ENCODE measurements at places on chromosomes 1 and 21.

- DNase-seq = no peak
Measured at GRCh38 chr1:228344631-228345072, 62.0 kb downstream of the TRIM11 start.

DNA sequence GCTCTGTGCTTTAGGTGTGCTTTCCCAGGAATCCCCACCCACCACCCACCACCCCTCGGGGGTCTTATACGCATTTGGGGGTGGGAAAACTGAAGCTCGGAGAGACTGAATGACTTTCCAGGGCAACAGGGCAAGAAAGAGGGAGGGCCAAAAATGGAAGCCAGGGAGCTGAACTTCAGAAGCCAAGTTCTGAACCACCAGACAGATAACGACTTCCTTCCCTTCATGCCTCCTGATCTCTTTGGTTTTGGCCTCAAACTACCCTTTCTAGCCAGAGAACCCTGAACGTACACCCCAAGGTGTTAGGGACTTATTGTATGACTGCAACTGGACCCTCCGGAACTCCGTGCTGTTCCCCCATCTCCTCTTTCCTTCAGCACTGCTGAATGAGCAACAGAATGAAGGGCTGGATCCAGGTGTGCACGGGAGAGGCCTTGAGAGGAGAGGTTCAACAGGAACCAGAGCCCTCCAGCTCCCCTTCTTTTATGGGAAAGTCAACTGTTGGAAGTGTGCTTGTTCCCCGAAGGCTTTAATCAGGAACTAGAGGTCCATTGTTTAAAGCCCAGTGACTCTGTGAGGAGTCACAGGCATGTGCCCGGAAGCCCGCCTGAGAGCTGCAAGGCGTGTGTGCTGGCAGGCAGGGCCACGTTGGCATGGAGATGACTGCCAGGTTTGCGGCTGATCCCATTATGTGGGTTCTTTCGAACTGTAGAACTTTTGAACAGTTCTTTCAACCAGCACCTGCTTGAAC, 3.1 kb downstream of the BACE2 start:
- no peak for DNase-seq

DNA sequence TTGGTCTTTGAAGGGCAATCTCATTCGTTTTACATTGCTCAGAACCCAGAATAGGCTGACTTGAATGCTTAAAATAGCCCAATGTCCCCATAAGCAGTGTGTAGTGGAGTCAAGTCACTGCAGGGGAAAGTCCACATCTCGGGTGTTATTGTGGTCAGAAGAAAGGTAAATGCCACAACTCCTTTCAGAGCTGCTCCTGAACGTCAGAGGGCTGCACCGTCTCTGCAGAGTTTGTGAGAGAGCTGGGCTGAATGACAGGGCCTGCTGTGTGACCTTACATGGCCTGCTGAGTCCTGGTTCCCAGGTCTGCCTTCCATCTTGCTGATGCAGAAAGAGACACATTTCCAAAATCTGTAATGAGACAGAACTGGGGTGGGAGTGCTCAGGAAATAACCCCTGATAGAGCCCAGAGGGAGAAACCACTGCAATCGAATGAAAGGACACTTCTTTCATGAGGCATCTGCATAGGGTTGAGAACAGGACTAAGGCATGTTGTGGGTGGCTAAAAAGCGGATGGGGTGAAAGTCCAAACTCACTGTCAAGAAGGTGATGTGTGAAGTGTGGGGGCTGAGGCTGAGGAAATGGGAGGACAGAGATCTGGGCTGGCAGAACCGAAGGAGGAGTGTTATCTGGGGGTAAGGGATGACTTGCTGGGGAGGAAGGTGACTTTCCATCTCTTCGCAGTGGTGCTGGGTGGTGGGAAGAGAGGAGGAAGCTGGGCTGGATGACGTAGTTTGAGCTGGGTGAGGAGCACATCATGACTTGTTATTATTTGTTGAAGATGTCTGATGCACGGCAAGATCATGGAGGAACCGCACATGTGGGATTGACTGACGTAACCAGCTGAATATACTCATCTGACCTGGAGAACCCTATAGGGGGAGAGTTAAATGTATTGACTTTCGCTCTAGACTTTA, 33.7 kb downstream of the XCL2 start:
- no peak for DNase-seq

DNA sequence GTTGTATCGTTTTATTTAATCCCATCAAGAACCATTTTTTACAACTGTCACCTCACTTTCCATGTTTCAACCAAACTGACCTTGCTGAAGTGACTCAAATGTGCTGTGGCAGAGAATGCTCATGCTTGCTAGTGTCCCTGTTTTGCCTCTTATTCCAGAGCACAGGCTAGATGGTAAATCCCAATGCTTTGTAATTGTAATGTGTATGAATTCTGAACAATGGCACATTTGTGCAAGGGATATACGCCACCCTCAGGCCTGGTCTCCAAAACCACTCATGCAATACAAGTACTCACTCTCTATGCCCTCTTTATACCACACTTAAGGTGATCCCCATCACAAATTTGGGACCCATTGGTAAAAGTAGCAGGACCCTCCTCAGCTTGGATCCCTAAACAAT, 313.6 kb downstream of the HHIPL2 start:
- DNase-seq = no peak

GRCh38 chr1:90959352-90960206, 62.3 kb downstream of the ZNF644 start:
- no peak for DNase-seq

- no peak for DNase-seq
Measured at GRCh38 chr1:160471253-160471652, 51.8 kb downstream of the SLAMF6 start.

- no peak for DNase-seq
Measured at GRCh38 chr1:95115708-95116137, 1.4 kb upstream of the TLCD4 start.

DNA sequence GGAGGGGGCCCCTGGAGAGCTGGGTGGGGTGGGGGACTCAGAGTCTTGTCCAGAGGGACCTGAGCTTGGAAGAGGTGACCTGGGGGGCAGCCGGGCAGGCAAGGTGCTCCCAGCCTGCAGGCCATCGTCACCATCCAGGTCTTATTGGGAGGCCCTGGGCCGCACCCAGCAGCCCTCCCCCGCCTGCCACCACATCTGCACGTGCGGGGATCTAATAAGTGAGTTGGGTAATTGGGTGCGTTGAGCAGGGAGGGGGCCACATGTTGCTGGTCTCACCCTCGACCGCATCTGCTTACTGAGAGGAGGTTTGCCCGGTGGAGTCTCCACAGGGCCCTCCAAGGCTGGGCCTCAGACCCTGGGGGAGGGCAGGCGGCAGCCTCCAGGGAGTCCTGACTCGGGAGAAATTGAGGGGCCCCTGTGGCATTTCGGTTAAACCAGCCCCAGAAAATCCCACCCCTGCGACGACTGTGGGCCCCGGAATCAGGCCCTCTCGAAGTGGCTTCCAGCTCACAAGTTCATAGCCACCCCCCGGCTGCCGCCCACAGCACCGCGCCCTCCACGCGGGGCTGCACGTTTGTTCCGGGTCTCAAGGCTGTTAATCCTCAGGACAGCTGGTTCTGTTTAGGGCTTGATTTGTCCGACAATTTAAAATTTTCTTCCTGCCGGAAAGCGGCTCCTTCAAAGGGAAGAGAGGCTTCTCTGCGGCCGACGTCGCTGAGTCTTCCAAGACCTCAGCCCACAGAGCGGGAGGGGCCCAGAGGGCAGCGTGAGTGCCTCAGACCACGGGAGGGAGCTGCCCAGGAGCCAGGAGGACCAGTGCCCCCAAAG, 14.7 kb upstream of the COL6A2 start:
- no peak for DNase-seq

GRCh38 chr1:15355968-15356625, 53.6 kb upstream of the EFHD2 start:
- no peak for DNase-seq

- DNase-seq = no peak
Measured at GRCh38 chr1:168623003-168623828, 46.8 kb downstream of the XCL1 start.

- DNase-seq = no peak
Measured at GRCh38 chr1:119330466-119331189, 38.0 kb upstream of the HAO2 start.

GRCh38 chr1:67496329-67496728, 66.1 kb upstream of the SERBP1 start:
- DNase-seq = no peak

GRCh38 chr1:187262731-187263130, 434.0 kb downstream of the PLA2G4A start:
- DNase-seq = no peak

GRCh38 chr1:43994794-43995790, 3.7 kb downstream of the CCDC24 start:
- DNase-seq = no peak

DNA sequence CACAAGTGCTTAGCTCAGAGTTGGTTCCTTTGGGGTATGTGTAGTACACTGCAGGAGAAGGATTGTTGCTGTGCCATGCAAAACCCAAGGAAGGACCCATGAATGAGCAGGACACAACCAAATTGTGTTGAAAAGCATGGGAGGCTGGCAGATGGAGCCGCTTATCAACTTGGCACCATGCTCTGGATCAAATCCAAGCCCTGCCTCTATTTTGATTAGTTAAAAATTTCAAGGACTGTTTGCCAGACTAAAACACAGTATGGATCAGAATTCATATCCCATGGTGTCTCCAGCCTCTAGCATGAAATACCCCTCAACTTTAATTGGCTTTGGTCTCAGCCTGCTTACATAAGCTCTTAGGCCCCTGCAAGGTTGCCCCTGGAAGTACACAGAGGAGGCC, 27.8 kb downstream of the CCDC185 start:
- no peak for DNase-seq

DNA sequence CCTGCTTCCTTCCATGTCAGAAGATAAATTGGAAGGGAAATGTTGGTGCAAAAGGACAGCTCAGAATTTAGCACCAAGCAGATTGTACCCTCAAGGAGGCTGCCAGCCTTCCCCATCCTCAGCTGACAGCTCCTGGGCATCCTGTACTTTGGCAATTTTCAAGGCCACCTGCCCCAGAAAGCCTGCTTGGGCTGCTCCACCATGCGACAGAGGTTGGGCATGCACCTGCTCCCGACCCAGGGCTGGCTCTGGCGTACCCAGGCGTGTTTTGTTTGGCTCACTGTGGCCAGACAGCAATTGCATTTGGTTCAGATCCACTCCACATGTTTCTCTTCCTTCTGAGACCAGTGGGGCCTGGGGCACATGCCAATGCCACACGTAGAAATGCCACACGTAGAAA, 547.8 kb downstream of the NPHP4 start:
- no peak for DNase-seq

- DNase-seq = no peak
Measured at GRCh38 chr1:95023399-95024043, 49.2 kb downstream of the ALG14 start.

- no peak for DNase-seq
Measured at GRCh38 chr1:209780268-209780667, 4.1 kb downstream of the C1orf74 start.

DNA sequence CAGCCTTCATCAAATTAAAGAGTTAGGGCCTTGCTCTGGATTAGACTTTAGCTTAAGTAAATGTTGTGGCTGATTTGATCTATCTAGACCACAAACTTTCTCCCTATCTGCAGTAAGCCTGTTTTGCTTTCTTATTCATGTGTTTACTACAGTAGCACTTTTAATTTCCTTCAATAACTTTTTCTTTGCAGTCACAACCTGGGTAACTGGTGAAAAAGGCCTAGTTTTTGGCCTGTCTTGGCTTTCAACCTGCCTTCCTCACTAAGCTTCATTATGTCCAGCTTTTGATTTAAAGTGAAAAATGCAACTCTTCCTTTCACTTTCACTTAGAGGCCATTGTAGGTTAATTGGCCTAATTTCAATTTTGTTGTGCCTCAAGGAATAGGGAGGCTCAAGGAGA, 12.5 kb upstream of the LPGAT1 start:
- DNase-seq = no peak

DNA sequence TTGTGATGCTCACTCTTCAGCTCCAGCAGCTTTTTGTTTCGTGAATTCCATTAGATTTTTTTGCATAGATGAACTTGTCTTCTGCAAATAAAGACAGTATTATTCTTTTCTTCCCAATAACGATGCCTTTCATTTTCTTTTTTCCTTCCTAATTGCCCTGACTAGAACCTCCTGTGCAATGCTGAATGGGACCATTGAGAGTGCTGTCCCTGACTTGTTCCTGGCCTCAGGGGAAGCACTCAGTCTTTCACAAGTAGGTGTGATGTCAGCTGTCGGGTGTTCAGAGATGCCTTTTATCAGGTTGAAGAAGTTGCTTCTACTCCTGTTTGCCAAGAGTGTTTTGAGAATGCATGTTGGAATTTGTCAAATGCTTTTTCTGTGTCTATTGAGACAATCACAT, 64.3 kb upstream of the ADARB1 start:
- DNase-seq = no peak

DNA sequence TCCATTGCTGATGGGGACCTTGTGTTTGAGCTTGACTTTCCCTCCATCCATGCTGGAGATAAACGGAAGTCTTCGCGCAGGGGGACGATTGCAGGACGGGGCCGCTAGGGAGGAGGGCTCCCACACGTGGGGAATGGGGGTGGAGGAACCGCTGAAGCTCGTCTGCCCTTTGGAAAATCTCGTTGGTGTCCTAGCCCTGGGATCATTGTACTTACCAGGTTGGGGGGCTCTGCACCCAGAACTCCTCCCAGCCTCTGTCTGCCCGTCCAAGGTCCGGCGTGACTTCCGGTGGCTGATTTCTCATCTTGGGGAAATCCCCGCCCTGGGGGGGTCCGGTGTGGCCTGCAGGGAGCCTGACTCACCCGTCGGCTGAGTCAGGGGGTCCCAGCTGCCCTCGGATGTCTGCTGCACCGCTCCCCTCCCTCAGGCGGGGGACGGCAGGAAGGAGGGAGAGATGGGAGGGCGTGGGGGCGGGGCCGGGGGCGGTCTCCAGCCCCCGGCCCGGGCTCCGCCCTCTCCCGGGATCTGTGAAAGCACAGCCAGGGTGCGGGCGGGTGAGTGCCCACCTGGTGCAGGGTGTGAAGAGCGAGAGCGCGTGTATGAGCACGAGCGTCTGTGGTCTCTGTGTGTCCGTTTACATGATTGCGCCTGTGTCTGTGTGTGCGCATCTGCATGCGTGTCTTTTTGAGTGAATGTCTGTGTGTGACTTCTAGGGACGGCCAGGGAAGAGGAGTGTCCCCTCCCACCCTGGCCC, 35.8 kb downstream of the PIK3CD start:
- peak; percentile 31 for DNase-seq

GRCh38 chr1:209877087-209877764, 49.5 kb downstream of the UTP25 start:
- no peak for DNase-seq

- DNase-seq = no peak
Measured at GRCh38 chr1:2232255-2232915, 4.3 kb downstream of the SKI start.

- DNase-seq = no peak
Measured at GRCh38 chr1:94468708-94469107, 50.5 kb downstream of the ABCD3 start.

- DNase-seq = no peak
Measured at GRCh38 chr1:245054507-245055270, 100.1 kb upstream of the KIF26B start.

GRCh38 chr1:234515411-234515810, 36.4 kb upstream of the TARBP1 start:
- no peak for DNase-seq

GRCh38 chr1:234725177-234726132, 115.5 kb upstream of the IRF2BP2 start:
- no peak for DNase-seq
